ENCODE measurements at places on chromosomes 4 and X. TPM values are rescaled to one million over a fixed set of nuclear protein-coding genes. Genes with fewer than 3 reads are reported as not detected.

GRCh38 chr4:79473439-79473724 is 65.4 kb upstream of the GK2 start:
- no peaks in the 10 kb centered on the region for H3K36me3 ChIP-seq
- H3K27me3 ChIP-seq: no peaks in the 10 kb centered on the region
- no peak for DNase-seq
- no peaks in the 10 kb centered on the region for H3K4me1 ChIP-seq

- no peak for DNase-seq
- no peak overlapping the region for H3K27ac ChIP-seq
Observed at GRCh38 chr4:145843148-145843547, 95.5 kb downstream of the ZNF827 start.

The ZCCHC13 gene
- total RNA-seq: not detected

The TCP11X2 gene
- not detected for total RNA-seq

The TRAM1L1 gene
- not detected for total RNA-seq

The CYSLTR1 gene
- 13.7 TPM for total RNA-seq

The HSFX4 gene
- total RNA-seq: not detected

The TMPRSS11A gene
- total RNA-seq: not detected

DNA sequence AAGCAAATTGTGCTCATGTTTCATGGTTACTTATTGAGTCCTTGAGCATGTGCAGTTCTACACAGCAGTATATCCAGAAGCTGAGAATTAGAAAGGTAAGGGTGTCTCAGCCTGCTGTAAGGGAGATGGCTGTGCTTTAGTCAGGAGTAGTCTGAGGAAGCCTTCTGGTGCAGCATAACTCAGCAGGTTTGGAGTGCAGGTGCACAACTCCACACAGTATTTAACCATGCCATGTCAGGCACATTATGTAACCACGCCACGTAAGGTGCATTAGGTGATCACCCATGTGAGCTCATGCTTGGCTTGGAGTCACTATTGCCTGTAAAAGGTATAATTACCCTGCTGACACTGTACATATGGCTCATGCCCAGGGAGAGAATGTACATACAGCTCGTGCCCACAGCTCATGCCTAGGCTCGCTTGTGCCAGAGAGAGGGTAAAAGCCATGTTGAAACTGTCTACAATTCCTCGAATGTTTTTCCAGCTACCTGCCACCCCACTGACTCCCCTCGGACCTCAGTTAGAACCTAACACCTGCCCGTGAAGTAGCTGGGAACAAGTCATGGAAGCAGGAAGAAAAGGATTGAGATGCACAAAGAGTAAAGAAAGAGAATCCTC is 37.8 kb downstream of the UCHL1 start:
- H3K27ac ChIP-seq: no peak overlapping the region
- no peaks in the 10 kb centered on the region for H3K36me3 ChIP-seq
- no peaks in the 10 kb centered on the region for H3K4me1 ChIP-seq
- H3K27me3 ChIP-seq: no peaks in the 10 kb centered on the region

- no peaks in the 10 kb centered on the region for H3K27me3 ChIP-seq
- no peak overlapping the region for H3K27ac ChIP-seq
- no peaks in the 10 kb centered on the region for H3K36me3 ChIP-seq
- H3K4me3 ChIP-seq: no peak overlapping the region
- no peak for DNase-seq
- no peaks in the 10 kb centered on the region for H3K4me1 ChIP-seq
Observed at GRCh38 chr4:13782231-13782630, 154.7 kb upstream of the BOD1L1 start.

The JADE3 gene
- total RNA-seq: 0.11 TPM

DNA sequence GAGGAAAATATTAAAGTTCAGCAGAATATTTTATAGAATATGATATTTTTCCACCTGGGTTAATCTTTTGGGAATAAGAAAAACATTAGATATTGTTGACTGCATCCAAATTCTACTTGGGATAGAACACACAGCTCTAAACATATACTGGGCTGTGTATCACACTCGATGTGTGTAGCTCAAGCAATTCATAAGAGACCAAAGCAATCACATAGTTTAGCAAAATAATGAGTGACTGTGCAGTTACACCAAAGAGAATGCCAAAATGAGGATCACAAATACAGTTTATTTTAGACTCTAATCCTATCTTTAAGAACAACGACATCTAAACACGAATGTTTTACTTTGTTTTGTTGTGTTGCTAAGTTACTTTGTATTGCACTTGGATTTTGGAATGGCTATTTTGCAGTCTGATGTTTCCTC is 101.2 kb downstream of the CBR4 start:
- no peak overlapping the region for H3K27ac ChIP-seq
- no peaks in the 10 kb centered on the region for H3K27me3 ChIP-seq
- no peak overlapping the region for H3K4me3 ChIP-seq
- no peaks in the 10 kb centered on the region for H3K4me1 ChIP-seq

The CORIN gene
- 0.05 TPM for total RNA-seq

DNA sequence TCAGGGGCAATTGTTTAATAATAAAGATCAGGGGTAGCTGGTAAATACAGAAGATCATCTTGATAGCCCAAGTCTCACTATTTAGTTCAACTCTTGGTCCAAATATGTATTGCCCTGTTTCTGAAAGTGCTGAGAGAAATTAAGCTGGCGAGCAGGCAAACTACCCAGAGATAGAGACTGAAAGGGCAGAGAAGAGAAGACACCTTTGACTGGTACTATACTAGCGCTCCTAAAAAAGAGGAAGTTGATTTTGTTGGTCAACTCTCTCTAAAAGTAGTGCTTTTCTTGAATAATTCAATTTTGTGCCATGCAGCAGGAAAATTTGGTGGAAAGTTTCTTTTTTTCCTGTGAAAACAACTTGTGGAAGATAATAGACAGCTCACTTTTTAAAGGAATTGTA is 64.0 kb downstream of the IGSF1 start:
- H3K4me3 ChIP-seq: no peak overlapping the region
- DNase-seq: no peak
- no peaks in the 10 kb centered on the region for H3K4me1 ChIP-seq

DNA sequence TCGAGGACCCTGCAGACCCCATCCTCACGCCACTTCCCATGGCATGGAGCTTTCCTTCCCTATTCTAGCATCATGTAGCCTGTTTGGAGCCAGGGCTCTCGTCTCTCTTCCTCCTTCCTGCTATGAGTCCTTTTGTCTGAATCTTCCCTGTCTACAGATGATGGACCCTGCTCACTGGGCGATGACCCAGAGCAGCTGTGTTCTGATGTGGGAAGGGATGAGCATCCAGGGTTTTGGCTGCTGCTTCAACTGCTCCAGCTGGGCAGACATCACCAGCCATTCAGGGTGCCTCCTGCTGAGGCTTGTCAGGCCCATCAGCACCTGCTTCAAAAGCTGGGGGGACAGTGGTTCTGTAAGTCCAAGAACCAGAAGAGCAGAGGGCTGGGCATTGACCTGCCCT is 3.2 kb upstream of the CCKAR start:
- no peaks in the 10 kb centered on the region for H3K27me3 ChIP-seq
- H3K27ac ChIP-seq: no peak overlapping the region
- H3K4me3 ChIP-seq: no peak overlapping the region

The SHROOM4 gene
- total RNA-seq: not detected

DNA sequence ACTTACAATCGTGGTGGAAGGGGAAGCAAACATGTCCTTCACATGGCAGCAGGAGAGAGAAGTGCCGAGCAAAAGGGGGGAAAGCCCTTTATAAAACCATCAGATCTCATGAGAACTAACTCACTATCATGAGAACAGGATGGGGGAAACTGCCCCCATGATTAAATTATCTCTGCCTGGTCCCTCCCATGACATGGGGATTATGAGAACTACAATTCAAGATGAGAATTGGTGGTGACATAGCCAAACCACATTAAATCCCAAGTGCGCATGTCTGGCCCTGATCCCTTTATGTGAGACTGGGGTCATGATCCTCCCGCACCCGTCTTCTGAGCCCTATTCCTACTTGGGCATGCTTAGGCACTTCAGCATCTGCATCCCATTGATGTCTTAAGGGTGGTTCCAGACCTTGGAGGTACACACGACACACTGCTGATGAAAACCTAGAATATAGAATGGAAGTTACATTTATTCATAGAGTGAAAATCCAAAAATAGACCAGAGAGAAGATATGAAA is 116.0 kb downstream of the PTTG2 start:
- H3K4me1 ChIP-seq: no peaks in the 10 kb centered on the region
- H3K4me3 ChIP-seq: no peak overlapping the region
- no peak for DNase-seq
- no peaks in the 10 kb centered on the region for H3K36me3 ChIP-seq
- H3K27ac ChIP-seq: no peak overlapping the region

- no peaks in the 10 kb centered on the region for H3K36me3 ChIP-seq
- DNase-seq: no peak
- no peaks in the 10 kb centered on the region for H3K4me1 ChIP-seq
- no peaks in the 10 kb centered on the region for H3K27me3 ChIP-seq
- no peak overlapping the region for H3K4me3 ChIP-seq
- no peak overlapping the region for H3K27ac ChIP-seq
Observed at GRCh38 chr4:184861047-184861446, 35.3 kb upstream of the ACSL1 start.

- H3K36me3 ChIP-seq: no peaks in the 10 kb centered on the region
- H3K4me1 ChIP-seq: no peaks in the 10 kb centered on the region
Observed at GRCh38 chr4:27861381-27861787, 1000.7 kb downstream of the STIM2 start.

- H3K4me1 ChIP-seq: no peaks in the 10 kb centered on the region
- H3K27ac ChIP-seq: no peak overlapping the region
- DNase-seq: no peak
- no peak overlapping the region for H3K4me3 ChIP-seq
- H3K36me3 ChIP-seq: peaks cover 33% of the 10 kb centered on the region
Observed at GRCh38 chr4:98891478-98892337, 37.2 kb downstream of the EIF4E start.

- H3K36me3 ChIP-seq: no peaks in the 10 kb centered on the region
- H3K27ac ChIP-seq: no peak overlapping the region
- no peak for DNase-seq
- H3K4me1 ChIP-seq: peaks cover 6% of the 10 kb centered on the region
- H3K4me3 ChIP-seq: no peak overlapping the region
Observed at GRCh38 chr4:40182954-40183353, 13.9 kb upstream of the RHOH start.

DNA sequence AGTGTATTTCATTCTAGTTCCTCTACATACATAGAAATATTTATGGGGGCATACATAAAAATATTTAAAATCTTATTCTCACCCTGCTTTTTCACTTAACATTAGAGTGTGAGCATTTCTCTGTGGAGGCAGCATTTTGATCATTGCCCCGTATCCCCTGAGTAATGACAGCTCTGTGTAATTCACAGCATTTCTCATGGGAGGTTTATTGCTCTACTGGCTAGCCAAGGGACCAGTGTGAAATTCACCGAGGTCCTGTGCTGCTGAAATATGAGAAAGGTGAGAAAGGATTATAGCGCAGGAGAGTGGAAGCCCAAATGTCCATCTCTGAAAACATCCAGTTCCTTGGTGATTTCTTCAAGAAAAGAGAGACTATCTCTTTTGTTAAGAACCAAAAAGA is 22.9 kb downstream of the PDGFC start:
- no peak for DNase-seq
- H3K27ac ChIP-seq: no peak overlapping the region
- H3K27me3 ChIP-seq: no peaks in the 10 kb centered on the region
- H3K36me3 ChIP-seq: no peaks in the 10 kb centered on the region
- no peaks in the 10 kb centered on the region for H3K4me1 ChIP-seq

GRCh38 chrX:102985192-102985591 is 48.1 kb downstream of the RAB40AL start:
- H3K36me3 ChIP-seq: no peaks in the 10 kb centered on the region
- H3K27me3 ChIP-seq: no peaks in the 10 kb centered on the region
- no peak overlapping the region for H3K27ac ChIP-seq
- no peak for DNase-seq
- no peak overlapping the region for H3K4me3 ChIP-seq
- H3K4me1 ChIP-seq: no peaks in the 10 kb centered on the region

DNA sequence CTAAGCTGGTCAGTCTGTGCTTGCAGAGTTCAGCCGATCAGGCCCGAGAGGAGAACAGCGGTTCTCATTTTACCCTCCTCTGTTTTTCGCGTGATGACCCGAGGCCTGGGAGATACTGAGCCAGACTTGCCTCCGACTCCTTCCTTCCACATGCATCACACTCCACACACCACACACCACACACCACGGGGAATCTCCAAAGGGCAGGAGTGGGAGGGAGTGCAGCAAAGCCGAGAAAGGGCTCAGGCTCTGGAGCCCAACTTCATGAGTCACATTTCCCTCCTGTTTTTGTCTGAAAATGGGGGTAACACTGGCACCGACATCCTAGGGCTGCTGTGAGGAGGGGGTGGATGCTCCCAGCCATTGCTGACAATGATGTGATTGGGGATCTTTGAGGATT is 38.9 kb downstream of the TKTL1 start:
- no peak for DNase-seq
- H3K4me1 ChIP-seq: peaks cover 8% of the 10 kb centered on the region
- no peaks in the 10 kb centered on the region for H3K27me3 ChIP-seq

- no peak overlapping the region for H3K27ac ChIP-seq
- DNase-seq: no peak
- H3K36me3 ChIP-seq: no peaks in the 10 kb centered on the region
- H3K27me3 ChIP-seq: no peaks in the 10 kb centered on the region
- no peaks in the 10 kb centered on the region for H3K4me1 ChIP-seq
Observed at GRCh38 chr4:180669680-180670079, 1573.5 kb upstream of the TENM3 start.

- H3K27ac ChIP-seq: no peak overlapping the region
- H3K36me3 ChIP-seq: no peaks in the 10 kb centered on the region
- no peaks in the 10 kb centered on the region for H3K27me3 ChIP-seq
- no peaks in the 10 kb centered on the region for H3K4me1 ChIP-seq
- DNase-seq: no peak
Observed at GRCh38 chr4:154954117-154954516, 173.0 kb downstream of the RBM46 start.

DNA sequence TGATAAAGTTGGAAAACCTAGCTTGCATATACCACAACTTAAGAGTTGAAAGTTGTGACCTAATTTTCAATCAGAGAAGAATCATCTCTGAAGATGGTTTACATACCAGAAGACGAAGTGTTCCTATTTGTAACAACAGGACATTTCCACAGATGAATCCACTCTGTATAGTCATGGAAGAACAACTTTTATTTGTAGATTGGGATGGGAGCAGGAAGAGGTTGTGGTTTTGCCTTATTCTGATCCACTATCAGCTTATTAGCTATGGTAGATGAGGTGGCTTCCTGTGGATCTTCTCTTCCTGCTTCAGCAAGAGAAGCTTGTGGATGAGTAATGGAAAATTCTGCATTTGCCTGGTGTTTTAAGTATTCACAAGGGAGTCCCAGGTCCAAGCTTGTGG is 18.6 kb upstream of the SUPT20HL1 start:
- H3K27ac ChIP-seq: no peak overlapping the region
- DNase-seq: no peak
- H3K27me3 ChIP-seq: no peaks in the 10 kb centered on the region
- H3K4me1 ChIP-seq: no peaks in the 10 kb centered on the region
- H3K4me3 ChIP-seq: no peak overlapping the region
